ENCODE measurements at places on chromosomes 2 and 18.

DNA sequence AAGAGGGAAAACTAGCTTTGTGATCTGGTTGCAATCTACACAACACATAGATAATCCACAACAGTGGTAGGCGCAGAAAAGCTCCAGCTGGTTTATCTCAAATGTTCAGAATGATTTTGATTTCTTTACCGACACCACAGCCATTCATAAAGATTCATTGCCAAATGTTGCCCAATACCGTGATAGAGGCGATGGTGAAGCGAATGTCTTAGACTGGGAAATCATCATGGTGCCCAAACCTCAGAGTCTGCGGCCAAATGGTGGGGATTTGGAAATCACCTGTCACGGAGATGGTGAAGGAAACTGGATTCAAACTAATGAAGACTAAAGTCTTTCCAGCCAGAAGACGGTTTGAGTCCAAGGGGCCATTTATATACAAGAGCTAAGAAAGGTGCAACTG, 48.5 kb upstream of the CCDC150 start:
- DNase-seq = no peak

DNA sequence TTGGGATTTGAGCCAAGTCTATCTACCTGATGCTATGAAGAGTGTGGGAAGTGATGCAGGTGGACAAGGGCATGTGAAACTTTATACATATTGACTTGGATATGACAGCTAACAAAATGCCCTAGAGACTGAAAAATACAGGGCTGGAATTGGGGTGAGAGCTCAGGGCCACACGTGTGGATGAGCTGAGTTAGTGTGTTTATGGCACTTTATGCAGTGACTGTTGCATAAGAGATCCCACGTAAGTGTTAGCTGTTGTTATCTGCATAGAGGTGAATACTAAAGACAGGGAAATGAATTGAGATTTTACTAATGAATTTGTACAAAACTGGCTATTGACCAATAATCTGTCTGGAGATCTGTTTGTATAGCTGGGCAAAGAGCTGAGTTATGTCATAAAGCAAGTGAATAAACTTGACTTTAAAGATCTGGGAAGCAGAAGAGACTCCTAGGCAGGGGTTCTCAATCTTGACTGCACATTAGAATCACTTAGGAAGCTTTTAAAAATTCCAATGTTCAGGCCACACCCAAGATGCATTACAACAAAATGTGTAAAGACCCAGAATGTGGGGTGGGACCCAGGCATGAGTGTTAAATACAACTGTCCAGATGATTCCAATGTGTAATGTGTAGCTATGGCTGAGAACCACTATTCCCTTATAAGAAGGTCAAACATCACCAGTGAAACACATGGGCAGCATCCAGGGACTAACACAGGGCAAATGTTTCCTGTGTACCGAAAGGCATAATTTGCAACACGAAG, 74.2 kb upstream of the STK17B start:
- no peak for DNase-seq

GRCh38 chr18:37412829-37413228, 152.8 kb downstream of the CELF4 start:
- DNase-seq = no peak

DNA sequence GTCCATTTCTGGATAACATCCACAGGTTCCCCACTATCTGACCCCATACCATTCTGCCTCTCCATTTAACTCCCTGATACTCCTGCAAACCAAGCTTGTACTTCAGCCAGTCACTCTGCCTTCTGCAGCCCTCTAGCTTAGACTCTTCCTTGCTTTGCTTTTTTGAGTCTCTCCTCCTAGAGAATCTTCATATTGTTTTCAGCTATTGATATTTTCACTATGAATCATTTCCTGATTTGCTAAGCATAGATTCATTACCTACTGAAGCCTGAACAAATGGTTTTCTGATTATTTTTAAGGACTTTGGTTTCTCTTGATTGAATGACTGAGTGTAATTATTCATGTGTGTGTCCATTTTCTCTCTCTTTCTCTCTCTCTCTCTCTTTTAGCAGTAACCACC, 2102.3 kb upstream of the CELF4 start:
- DNase-seq = no peak

GRCh38 chr18:40868110-40868858, 1086.8 kb upstream of the PIK3C3 start:
- DNase-seq = no peak

GRCh38 chr18:44298566-44298965, 382.1 kb upstream of the SETBP1 start:
- DNase-seq = no peak

- no peak for DNase-seq
These were observed 31.4 kb downstream of the ZCCHC2 start for GRCh38 chr18:62554061-62554815.

DNA sequence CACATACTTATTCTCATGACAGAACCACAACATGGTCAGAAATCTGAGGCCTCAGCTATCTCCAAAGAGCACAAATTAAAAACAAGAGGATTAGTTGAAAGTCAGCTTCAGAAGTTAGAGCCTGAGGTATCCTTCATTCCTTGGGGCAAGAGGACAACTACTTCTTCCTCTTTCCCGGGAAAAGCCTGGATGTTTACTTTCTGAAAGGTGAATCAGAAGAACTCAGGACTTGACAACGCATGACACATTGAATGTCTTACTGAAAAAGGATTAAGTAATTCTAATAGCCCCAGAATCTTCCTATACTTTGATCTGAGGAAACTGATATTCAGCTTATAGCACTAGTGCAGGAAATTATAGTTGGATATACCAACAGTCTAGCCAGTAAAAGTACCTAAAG, 573.2 kb downstream of the METTL4 start:
- DNase-seq = no peak

DNA sequence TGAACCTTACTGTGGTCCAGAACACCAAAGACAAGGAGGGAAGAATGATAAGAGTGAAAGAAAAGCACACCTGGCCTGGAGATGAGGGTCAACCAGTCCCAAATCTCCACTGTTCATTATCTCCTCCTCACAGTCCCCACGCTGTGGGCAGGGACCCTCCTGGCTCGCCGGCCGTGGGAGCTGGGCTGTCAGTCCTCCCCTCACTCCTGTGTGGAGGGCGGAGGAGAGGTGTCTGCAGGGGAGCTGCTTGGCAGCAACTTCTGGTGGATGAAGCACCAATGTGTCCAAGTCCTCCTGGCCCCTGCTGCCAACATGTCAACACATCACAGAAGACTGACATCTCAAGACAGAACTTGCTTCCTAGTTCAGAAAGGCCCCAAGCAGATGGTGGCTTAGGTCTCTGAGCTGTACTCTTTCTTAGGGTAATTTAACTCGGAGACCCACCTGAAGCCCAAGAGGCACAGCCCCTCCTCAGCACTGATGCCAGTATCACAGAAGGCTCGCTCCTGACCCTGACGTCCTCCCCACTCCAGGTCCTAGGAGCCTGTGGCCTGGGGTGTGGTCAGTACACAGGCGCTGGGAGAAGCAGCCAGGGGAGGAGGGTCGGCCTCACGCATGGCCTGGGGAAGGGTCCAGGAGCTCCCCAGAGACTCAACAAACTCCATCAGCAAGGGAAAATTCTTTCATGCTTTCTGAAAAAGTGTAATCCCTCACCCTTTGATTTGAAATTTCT, 54.5 kb downstream of the PARD6G start:
- DNase-seq = no peak

DNA sequence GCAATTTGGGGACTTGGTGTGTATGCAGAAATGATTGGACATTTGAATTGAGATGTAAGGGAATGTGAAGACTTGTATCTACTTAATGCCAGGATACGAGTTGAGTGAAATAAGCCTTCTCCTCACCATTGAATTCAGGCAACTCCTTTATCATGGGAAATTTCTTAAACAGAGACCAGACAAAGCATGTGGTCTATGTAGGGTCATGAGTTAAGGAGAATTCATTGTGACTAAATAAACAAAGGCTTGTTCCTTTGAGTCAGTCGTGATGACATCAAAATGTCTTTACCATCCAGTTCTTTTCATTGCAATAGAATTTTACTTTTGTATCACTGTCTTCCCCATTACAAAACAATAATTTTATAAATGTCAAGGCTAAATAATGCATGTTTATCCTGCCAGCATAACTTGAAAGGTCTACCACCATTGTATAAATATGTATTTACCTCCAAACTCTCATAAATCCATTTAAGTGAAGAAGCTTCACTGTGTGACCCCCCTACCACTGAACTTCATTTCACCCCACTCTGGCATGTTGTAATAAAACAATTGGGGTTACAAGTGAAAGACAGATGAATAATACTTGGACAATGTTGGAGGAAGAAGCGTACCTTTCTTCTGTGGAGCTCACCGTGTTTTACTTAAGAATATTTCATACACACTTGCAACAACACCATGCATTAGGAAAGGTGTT, 149.4 kb downstream of the EPHA4 start:
- no peak for DNase-seq

GRCh38 chr2:205607146-205607545, 75.2 kb upstream of the NRP2 start:
- no peak for DNase-seq
